ENCODE measurements at places on chromosomes 5 and 9.

- DNase-seq, result no peak
Measured at GRCh38 chr9:87445646-87446045, 52.0 kb upstream of the DAPK1 start.

GRCh38 chr5:90909940-90910339 is 351.3 kb downstream of the ADGRV1 start:
- no peak for DNase-seq

DNA sequence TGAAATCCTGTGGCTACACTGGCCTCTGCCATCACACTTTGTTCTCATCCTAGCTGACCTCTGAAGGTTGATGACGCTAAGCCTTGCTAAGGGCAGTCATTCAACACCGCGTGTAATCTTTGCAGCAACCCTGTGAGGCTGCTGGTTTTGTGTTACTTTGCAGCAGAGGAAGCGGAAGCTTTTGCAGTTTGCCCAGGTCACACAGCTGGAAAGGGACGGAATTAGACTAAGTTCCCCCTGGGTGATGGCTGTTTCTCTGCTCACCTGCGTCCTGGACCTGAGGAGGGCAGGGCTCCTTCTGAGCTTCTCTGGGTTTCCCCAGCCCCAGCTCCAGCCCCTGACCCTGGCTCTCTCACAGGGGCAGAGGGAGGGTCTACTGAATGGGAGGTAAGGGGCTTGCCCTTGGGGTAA is 7.3 kb upstream of the SLC25A51 start:
- no peak for DNase-seq

GRCh38 chr5:41009232-41009631 is 61.9 kb downstream of the MROH2B start:
- no peak for DNase-seq

- DNase-seq, result no peak
Measured at GRCh38 chr5:124025306-124025845, 513.4 kb downstream of the CSNK1G3 start.

DNA sequence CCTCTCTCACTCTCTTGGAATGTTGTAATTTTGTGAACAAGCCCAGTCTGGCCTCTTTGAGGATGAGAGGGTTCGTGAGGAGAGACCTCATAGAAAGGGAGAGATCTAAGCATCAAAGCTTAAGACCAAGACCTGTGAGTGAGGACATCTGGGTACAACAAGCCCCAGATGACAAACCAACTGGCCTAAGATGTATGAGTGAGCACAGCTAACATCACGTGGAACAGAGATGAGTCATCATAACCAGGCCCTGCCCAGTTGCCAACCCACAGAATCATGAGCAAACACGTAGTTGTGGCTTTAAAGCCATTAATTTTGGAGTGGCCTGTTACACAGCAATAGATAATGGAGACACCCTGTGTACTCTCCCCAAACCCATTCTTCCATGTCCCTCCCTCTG is 439.1 kb upstream of the KIF2A start:
- DNase-seq, result no peak

- no peak for DNase-seq
Measured at GRCh38 chr9:72681283-72681630, 159.8 kb downstream of the TMC1 start.

DNA sequence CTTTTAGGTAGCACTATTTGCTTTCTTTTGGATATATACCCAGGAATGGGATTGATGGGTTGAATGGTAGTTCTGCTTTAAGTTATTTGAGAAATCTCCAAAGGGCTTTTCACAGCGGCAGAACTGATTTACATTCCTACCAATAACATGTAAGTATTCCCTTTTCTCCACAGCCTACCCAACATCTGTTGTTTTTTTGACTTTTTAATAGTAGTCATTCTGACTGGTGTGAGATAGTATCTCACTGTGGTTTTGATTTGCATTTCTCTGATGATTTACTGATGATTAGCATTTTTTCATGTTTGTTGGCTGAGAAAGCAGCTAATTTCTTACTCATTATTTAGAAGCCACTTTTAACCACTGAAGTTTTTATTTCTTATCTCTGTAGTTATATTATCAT is 221.1 kb upstream of the ACTBL2 start:
- no peak for DNase-seq

DNA sequence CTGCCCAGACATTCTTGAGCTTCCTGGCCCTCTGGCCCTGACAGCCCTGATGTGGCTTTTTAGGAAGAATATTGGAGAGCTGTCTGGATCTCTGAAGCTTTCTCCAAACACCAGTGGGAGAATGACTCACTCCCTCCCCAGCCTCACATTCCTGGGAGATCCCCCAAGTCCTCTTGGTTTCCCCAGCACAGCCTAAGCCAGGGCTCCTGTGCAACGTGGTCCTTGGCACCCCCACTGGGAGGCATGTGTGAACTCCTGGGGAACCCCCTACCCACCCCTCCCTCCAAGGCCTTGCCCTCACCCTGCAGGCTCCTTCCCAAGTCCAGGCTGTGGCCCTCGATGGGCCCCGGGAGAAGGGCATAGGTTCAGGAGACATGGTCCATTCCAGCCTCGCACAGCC is 12.7 kb downstream of the GLIPR2 start:
- no peak for DNase-seq

DNA sequence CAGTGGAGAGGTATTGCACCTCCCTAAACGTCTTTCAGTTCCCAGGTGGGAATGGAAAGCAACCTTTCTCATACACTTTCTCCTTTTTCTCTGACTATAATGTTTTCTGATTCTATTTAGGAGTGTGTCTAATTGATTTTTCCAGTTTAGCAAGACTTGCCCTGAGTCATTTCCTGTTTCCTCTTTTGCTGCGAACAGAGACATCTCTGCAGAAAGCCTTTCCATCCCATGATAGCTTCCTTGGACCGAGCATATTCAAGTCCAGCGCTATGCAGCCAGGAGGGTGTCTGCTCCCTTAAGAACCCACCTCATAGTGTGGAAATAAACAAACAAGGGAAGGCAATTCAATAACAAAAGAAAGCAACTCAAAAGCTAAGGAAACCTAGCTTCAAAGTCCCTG is 60.0 kb upstream of the CDH6 start:
- no peak for DNase-seq

DNA sequence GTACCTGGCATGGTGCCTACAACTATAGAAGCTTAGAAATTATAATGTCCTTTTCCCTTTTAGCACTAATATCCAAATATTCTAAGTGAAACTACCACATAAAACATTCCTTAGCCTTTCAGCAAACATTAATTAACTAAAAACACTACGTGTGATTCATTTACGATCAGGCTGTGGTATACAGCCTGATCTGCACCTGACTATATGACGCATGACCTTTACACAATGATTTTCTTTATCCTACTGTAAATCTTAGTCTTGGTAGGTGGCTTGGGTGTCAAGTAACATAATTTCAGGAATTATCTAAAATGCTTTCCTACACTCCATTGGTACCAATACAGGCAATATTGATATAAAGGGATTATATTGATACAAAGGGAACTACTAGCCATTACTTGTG is 686.7 kb downstream of the DTWD2 start:
- DNase-seq, result no peak

- DNase-seq, result no peak
Measured at GRCh38 chr9:15349892-15350761, 43.1 kb upstream of the TTC39B start.

- DNase-seq, result no peak
Measured at GRCh38 chr9:107971241-107971640, 481.7 kb upstream of the KLF4 start.

GRCh38 chr9:115597330-115597895 is 479.5 kb upstream of the TNC start:
- no peak for DNase-seq

DNA sequence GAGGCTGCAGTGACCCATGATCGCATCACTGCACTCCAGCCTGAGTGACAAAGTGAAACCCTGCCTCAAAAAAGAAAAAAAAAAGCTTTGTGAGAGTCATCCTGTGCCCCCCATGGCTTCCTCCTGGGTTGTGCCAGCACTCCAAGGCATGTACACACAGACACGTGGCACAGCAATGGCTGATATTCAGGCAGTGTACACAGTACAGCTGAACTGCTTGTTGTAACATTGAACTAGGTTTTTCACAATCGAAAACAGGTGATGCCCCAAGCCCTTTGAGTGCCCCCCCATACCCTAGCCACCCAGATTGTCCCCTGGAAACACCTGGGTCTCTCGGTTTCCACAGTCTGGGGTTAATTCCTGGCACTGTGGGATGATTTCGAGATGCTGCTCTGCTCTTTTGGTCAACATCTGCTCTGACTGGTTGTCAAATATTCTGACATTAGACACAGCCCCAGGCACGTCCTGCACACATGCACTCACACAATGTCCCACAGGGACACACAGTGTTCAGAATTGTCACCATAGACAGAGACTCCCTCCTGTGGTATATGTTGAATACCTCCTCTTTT is 9.2 kb downstream of the SPINK4 start:
- DNase-seq, result no peak

GRCh38 chr5:78060421-78060820 is 234.1 kb downstream of the AP3B1 start:
- DNase-seq, result no peak

DNA sequence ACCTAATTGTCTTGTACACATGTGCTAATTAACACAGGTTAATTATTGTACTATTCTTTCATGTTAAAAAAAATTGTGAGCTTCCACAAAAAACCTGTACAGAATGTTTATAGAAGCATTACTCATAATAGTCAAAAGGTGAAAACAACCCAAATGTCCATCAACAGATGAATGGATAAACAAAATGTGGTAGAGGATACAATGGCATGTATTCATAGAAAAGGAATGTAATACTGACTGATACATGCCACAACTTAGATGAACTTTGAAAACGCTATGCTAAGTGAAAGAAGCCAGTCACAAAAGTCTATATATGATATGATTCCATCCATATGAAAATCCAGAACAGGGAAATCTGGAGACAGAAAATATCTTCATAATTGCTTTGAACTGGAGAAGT is 25.6 kb downstream of the RRAGA start:
- no peak for DNase-seq

DNA sequence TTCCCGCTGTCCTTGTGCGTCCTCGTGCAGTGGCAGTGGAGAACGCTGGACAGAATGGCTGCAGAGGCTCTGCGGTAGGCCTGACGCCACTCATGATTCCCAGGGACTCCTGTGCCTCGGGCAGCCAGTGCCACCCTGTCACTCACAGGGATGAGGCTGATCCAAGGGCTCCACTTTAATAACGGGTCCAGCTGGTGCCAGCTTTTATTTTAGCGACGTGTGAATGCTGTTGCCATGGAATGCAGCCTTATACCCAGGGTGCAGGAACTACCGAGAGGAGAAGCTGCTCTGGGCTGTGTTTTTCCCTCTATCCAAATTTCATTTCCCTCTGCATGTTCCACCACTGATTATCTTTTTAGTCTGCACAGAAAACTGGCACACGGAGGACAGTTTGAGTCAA is 15.8 kb upstream of the NTNG2 start:
- no peak for DNase-seq

GRCh38 chr9:136203408-136204144 is 1.4 kb downstream of the LHX3 start:
- no peak for DNase-seq

DNA sequence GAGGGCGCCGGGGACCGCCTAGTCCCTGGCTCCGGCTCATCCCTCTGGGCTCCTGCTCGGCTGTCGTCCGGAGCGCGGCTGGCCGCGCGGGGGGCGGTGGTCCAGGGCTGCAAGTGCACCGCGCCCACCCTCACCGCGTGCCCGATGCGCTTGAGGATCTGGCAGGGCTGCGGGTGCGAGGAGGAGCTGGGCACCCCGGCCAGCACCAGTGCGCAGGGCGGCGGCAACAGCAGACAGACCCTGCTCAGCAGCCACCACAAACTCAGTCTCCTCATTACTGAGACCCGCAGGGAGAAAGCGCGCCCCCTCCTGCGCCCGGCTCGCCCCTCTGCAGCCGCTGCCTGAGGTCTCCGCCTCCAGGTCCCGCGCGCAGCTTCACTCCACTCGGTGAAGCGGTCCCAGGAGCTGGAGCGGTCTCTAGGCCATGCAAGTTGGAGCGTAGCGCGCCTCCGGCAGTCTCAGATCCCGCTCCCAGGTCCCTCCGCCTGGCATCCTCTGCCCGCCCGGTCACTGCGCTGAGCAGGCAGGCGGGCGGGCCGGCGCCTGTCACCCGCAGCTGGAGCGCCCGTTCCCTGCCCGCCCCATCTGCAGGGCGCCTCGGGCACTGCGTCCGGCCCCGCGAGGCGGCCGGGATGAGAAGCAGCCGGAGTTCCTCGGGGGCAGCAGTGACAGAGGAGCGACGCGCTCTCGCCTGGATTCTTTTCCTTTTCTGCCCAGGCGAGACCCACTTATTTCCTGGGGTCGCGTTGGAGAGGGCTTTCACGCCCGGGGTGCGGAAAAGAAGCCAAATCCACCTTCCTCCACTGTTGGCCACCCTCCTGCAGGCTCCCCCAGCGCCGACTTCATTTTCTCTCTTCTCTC is 512 bp downstream of the GRIN3A start:
- DNase-seq, result no peak

- DNase-seq, result no peak
Measured at GRCh38 chr9:73179589-73179988, 27.9 kb downstream of the ANXA1 start.

GRCh38 chr9:81664638-81665222 is 24.6 kb downstream of the TLE1 start:
- DNase-seq, result no peak

GRCh38 chr5:10303201-10303600 is 4.5 kb downstream of the CMBL start:
- DNase-seq, result no peak

- DNase-seq, result no peak
Measured at GRCh38 chr5:32814620-32815019, 103.5 kb downstream of the NPR3 start.

GRCh38 chr9:2159521-2160454 is 144.6 kb downstream of the SMARCA2 start:
- DNase-seq, result no peak

GRCh38 chr5:53571403-53571802 is 11.0 kb downstream of the NDUFS4 start:
- no peak for DNase-seq

GRCh38 chr5:6961837-6962635 is 248.8 kb downstream of the TENT4A start:
- no peak for DNase-seq

- no peak for DNase-seq
Measured at GRCh38 chr9:100082782-100083181, 16.0 kb downstream of the ERP44 start.

GRCh38 chr5:74490814-74491213 is 149.7 kb downstream of the ENC1 start:
- DNase-seq, result no peak

Data from activated CD8-positive, alpha-beta memory T cell treated with anti-CD3 and anti-CD28 coated beads for 1 hour (primary cell).